ENCODE measurements at places on chromosomes 3 and 15.

DNA sequence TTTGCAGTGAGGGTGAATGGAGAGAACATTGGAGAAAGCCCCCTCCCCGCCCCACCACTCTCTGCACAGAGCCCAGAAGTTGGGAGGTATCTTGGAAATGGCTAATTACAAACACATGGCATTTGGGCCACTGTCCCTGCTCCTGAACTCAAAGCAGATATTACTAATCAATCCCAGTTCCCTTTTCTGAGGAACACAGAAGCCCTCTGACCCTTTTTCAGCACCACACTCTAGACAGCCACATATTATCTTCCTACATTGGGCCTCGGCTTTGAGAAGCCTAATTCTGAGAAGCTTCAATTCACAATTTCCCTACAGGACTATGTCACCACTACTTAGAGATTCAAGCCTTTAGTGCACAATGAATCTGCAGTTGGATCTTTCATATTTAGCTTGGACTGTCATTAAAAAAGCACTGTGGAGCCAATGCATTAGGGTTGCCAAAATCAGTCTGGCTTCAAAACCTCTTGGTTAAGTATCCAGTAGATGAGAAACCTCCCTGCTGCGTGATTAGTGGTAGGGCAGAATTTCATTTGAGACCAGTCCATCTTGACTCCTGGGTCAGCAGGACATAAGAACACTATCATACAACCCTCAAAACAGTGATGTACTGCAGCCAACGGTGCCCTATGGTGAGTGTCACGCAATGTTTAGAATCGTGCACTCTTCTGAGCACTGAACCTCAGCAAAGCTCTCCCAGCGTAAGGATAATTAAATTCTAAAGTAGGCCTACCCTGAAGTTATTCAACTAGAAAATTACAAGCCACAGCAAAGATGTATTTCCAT lies 26.1 kb downstream of the MGLL start:
- no peak for DNase-seq

DNA sequence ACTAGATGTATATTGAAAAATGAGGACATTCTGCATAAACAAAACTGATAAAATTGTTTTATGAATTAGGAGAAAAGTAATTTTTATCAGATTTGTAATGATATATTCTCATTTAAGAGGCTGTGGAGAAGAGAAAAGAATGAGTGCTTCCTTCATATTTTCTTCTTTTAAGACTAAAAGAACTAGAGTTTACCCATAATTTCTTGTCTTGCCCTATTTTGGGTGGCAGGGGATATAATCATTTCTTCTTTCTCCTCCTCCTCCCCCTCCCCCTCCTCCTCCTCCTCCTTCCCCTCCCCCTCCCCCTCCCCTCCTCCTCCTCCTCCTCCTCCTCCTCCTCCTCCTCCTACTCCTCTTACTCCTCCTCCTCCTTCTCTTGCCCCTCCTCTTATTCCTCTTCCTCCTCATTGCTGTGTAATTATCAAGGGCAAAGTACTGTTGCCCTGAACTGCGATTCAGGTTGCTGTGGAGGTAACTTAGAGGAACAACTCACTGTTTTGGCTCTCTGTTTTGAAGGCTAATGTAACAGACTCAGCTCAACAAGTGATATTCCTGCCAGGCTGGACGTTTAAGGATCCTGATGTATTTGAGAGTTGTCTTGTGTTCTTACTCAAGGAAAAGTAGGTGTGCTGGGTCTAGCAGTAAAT lies 555.4 kb downstream of the AGBL1 start:
- DNase-seq = no peak

DNA sequence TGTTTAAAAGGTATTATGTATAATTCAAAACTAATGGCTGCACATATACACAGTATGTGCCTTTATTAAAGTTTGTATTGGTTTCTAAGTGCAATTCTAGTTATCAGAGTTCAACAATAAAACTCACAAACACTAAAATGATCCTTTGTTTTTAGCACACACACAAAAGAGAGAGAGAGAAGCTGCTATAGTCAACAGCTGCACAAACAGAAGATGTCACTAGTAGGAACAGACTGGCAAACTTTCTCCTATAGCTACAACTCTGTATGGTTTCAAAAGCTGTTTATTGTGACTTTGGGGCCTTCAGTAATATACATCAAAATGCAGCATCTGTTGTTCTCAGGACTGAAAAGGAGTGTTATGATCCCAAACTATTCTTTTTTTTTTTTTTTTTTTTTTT lies 6.1 kb downstream of the SECISBP2L start:
- DNase-seq = no peak

- DNase-seq = peak; percentile 65
Measured at GRCh38 chr3:155192957-155193746, 100.3 kb downstream of the STRIT1 start.

GRCh38 chr3:51675201-51675611 lies 4.2 kb downstream of the TEX264 start:
- DNase-seq = no peak

DNA sequence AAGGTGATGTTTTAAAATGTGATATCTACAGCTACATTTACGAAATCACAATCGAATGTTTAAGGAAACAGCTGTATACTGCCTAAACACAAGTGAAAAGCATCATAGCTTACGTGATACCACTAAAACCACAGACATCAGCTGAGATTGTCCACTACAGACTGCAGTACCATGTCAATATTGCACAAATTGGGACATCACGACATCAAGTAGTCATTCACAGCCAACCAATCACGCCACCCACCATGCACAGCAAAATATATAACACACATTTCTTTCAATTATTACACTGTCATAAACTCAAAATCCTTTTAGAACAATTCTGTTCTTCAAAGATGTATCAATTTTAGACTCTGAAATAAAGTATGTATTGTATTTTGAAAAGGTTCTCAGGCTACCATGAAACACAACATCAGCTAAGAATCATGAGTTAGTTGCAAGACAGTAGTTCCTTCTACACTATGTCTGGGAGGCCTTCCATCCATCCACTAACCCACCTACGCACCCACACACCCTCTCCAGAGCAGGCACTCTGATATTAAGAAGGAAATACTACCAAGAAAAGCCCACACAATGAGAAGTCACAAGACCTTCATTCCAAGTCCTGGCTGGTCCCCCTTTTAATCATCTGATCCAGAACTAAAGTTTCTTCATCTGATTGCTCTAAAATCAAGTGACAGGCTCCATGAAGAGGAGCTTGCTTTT lies 3.1 kb downstream of the DMXL2 start:
- no peak for DNase-seq

DNA sequence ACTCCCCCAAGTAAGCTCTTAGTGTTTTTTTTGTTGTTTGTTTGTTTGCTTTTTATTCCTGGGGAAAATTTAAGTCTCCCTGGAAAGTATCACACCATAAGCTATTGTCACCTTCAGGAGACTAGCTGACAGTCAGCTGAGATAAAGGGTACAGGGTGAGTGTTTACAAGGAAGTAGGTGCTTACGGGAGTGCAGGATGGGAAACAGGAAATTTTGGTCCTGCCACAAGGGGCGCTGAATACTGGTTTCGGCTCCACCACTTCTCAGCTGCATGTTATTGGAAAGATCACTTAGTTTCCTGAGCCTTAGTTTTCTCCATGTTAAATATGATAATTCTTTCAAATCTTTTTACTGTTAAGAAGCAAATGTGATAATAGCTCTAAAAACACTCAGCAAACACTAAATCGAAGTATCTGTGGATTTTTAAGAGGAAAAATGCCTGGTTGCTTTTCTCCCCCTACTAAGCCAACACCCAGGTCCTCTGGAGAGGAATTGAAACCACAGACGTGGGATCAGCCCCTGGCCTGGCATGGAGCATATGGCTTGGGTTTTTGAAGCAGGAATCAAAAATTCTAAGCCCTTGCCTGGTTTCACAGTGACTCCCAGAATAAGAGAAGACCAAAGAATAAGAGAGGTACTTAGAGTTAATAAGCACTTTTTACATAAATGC lies 90.7 kb downstream of the SCN11A start:
- DNase-seq = no peak

DNA sequence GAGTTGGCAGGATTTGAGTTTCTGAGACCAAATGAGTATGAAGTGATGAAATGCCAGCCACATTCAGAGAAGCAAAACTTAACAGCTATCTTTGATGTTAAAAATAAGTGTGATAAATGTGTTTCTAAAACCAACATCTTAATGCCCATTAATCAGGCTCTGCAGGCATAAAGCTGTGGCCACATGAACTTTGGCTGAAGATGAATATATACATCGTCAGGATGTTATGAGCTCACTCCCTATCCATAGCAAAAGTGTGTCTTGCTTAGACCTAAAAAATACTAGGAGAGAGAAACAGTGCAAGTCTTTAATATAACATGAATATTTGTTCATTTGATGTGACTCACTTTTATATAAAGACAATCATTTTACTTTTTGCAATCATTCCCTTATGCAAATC lies 218.0 kb downstream of the CADM2 start:
- no peak for DNase-seq

GRCh38 chr3:44993471-44994205 lies 17.6 kb downstream of the EXOSC7 start:
- DNase-seq = no peak

- no peak for DNase-seq
Measured at GRCh38 chr3:124520970-124521369, 209.3 kb upstream of the UMPS start.

- DNase-seq = no peak
Measured at GRCh38 chr15:56719774-56720555, 13.3 kb downstream of the ZNF280D start.
